ENCODE measurements at places on chromosomes 16 and 17. TPM values are rescaled to one million over a fixed set of nuclear protein-coding genes. Genes with fewer than 3 reads are reported as not detected.

DNA sequence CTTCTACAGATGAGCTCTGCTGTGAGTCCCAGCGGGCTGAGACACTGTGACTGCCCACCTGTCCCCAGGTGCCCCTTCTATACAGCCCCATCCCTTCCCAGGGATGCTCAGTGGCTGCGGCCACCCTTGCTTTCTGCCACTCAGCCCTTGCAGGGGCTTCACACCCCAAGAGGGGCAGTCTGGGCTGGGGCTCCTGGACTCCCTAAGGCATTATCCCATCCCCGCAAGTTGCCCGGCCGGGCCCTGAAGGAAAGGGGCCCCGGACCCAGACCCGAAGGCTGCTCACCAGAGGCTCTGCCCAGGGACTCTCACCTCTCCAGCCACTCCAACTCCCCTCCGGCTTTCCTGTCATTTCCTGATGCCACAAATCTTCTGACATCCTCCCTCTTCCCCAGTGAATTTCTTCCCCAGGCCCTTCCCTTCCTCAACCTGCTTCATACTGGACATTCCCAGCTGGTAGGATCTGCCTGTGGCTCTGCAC lies 88.5 kb upstream of the TOB1 start:
- no peak for DNase-seq

DNA sequence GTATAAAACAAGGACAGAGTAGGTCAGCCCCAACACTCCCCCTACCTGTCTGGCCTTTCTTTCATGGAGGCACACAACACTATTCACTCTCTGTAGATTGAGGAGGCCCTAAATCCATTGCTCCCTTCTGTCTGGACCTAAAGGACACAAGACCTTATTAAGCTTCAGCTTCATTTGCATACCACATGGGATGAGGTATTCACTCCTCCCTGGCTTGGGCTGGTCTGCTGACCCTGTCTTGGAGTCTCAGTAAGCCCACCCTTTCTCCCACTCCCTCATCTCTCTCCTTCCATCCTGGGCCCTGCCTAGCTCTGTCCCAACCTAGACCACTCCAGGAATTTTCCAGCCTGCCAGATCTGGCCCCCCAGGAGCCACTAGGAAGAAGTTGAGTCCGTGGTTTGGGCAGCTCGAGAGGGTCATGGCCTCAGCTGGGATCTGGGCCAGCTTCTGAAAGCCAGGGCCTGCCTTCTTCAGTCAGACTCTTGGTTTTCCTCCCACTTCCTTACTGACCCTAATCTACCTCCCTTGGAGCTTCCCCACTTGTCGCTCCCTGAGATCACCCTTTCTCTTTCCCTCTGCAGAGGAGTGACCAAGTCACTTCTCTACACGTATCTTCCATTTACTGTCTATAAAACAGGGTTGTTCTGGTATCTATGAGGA lies 6.5 kb upstream of the LLGL1 start:
- DNase-seq, result no peak

- DNase-seq, result no peak
These were observed 704.1 kb downstream of the CDH11 start for GRCh38 chr16:64417711-64418227.

DNA sequence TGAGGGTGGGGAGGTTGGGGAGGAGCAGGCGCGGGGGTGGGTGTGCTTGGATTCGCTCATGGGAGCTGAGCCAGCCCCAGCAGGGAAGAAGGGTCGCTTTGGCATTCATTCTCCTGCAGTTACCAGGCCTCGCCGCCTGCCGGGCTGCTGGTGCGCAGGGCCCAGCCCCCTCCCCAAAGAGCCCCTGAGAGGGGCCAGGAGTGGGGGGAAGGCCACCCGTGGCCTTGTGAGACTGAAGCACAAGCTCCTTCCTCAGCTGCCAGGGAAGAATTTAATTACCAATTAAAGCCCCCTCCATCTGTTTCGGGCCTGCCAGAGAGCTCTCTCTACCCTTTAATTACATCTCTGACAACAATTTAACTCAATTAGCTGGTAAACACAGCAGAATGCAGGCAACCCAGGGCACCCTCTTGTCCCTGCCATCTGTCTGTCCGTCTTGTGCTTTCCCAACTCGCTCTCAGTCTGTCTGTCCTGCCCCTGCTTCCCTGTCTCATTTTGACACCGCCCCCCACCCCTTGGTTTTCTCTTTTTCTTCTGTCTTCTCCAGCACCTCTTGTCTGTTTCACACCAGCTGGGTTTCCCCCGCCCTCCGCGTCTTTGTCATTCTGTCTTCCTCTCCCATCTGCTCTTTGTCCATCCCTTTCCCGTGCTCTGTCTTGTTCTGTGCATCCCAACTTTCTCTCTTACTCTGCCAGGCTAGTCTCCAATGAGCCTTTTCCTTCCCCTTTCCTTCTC lies 32.7 kb downstream of the CDK5RAP3 start:
- DNase-seq, result no peak

Gene SLC7A6OS
- 12.8 TPM for total RNA-seq

Gene GSDMA
- not detected for total RNA-seq

Gene PGAP3
- 8.9 TPM for total RNA-seq

Gene LRRC36
- 1.4 TPM for total RNA-seq

GRCh38 chr17:61353615-61354014 lies 46.0 kb upstream of the TBX2 start:
- DNase-seq, result no peak

DNA sequence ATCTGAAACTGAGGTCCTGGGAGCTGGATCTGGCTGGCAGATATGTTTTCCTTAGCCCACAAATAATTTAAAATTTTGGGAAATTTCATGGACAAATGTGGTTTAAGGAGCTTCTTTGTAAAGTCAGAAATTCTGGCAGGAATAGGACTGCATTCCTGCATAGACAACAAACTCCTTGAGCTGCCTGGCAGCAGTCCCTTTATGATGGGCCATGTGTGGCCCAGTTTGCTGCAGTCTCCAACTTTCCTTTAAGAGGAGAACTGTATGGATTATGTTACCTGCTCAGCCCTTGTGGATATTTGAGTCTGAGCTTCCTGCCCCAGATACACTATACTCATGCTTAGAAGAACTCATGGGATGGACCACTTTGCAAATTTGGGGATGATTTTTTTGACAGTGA lies 48.5 kb upstream of the HS3ST2 start:
- DNase-seq, result no peak

Gene GLP2R
- total RNA-seq, result not detected

Gene NPIPA8
- 1.4 TPM for total RNA-seq

DNA sequence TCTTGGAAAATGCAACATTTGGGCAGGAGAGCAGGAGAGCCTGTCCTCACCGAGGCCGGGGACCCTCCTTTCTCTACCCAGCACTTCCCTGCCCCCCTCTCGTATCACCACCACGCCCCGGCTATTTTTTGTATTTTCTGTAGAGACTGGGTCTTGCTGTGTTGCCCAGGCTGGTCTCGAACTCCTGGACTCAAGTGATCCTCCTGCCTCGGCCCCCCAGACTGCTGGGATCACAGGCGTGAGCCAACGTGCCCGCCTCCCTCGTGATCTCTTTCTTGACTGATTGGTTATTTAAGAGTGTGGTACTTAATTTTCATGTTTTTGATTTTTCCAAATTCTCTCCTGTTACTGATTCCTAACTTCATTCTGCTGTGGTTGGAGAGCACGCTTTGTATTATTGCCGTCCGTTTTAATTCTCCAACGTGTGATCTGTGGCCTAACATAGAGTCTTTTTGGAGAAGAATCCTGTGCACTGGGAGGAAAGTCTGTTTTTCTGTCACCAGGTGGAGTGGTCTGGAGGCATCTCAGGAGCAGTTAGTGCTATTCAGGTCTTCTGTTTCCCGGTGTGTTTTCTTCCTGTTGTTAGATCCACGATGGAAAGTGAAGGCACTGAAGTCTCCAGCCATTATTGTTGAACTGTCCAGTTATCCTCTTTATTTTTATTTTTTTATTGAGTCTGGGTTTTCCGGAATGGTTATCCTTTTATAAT lies 40.4 kb downstream of the ZNF778 start:
- DNase-seq, result no peak

GRCh38 chr17:8835631-8836364 lies 31.7 kb downstream of the PIK3R6 start:
- DNase-seq, result no peak

Gene GRIN2A
- total RNA-seq, result 10.9 TPM

DNA sequence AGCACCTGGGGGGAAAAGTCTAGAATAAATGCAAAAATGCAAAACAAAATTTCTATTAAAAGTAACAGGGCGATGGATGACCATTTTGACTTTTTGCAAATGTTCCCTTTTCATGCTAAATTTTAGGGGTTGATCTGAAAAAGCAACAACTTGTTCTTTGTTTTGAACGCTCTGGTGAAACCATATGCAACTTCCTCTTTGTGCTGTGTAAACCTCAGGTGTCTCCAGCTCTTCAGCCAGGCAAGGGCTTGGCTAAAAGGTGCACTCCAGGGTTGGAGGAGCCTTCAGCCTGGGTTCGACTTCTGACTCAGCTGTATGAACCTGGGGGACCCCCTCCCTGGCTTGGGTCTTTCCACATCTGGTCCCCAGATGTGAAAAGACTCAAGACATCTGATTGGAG lies 9.5 kb downstream of the IRF8 start:
- DNase-seq, result no peak

DNA sequence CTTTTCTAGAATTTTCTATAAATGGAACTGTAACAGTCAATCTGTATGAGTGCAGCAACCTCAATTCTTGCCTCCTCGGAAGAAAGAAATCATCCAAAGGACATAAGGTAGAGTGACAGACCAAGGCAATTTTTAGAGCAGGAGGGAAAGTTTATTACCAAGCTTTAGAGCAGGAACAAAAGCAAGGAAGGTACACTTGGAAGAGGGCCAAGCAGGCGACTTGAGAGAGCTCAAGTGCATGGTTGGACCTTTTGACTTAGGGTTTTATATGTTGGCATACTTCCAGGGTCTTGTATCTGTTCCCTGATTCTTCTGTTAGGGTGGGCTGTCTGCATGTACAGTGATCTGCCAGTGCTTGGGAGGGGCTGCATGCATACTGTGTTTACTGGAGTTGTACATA lies 50.3 kb downstream of the SCNN1G start:
- no peak for DNase-seq
